CD4-positive, CD25-positive, alpha-beta regulatory T cell (primary cell): ENCODE measurements at places on chromosomes 16 and 17. TPM values are rescaled to one million over a fixed set of nuclear protein-coding genes. Genes with fewer than 3 reads are reported as not detected.

Gene ZSWIM7
- 11.6 TPM for total RNA-seq

DNA sequence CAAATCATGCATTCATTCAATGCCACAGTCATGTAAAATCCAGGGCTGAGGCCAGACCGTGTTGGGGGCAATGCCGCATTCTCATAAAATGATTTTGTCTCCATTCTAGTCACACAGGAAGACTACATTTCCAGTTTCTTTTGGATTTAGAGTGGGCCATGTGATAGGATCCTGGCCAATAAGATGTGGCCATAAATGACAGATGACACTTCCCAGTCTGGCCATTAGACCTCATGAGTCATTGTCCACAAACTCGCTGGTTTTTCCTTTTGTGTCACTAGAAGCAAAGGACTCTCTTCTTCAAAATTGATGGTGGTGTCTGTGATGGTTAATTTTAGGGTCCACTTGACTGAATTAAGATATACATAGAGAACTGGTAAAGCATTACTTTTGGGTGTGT, 352.3 kb downstream of the UTP18 start:
- H3K4me3 ChIP-seq = no peak overlapping the region
- H3K36me3 ChIP-seq = no peaks in the 10 kb centered on the region
- H3K27me3 ChIP-seq = peaks cover 3% of the 10 kb centered on the region
- H3K4me1 ChIP-seq = no peaks in the 10 kb centered on the region
- no peak overlapping the region for H3K27ac ChIP-seq

Gene MYOCD
- total RNA-seq = not detected

Gene ALDOA
- total RNA-seq = 430 TPM

Gene ARHGAP23
- 2.3 TPM for total RNA-seq
